ENCODE measurements at places on chromosomes 5 and 9.

DNA sequence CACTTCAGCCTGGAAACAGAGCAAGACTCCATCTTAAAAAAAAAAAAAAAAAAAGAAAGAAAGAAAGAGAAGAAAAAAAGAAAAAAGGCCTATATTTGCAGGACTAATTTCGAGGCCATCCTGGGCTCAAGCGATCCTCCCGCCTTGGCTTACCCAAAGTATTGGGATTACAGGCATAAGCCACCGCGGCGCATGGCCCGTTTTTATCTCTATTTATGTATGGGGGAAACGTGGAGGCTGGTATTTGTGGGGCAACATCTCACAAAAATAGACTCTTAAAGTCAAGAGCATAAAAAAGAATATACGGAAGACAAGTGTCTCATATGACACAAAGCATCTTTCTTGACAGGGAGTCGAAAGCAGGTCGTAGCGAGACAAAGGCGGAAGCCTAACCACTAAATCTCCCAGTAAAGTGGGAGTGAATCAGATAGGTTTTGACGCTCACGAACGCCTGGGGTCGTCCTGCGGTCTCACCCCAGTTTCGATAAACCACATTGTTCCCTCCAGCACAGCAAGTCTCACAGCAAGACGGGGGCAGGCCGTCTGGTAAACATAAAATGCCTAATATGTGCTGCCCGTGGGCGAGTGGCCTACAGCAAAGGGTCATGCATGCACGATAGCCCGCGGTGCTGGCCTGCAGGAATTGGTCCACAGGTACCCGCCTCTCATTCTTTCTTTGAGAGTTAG lies 1.8 kb upstream of the TRIM41 start:
- no peak for DNase-seq

DNA sequence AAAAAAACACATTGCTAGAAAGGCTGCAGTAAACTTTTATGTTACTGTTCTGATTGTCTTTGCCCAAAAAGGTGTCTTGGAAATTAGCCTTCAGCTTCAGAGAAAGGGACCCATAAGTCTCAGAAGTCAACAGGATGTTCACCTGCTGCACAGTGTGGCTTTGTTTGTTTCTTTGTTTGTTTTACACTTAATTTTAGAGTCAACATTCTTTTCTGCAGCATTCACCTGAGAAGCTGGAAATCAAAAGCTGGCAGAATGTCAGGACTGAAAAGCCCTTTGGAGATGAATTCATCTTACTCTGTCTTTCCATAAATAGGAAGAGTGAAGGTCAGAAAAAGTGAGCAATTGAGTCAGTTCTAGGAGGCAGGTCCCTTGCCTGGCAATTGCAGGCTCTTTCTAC lies 170.0 kb downstream of the PAPPA start:
- DNase-seq: no peak

DNA sequence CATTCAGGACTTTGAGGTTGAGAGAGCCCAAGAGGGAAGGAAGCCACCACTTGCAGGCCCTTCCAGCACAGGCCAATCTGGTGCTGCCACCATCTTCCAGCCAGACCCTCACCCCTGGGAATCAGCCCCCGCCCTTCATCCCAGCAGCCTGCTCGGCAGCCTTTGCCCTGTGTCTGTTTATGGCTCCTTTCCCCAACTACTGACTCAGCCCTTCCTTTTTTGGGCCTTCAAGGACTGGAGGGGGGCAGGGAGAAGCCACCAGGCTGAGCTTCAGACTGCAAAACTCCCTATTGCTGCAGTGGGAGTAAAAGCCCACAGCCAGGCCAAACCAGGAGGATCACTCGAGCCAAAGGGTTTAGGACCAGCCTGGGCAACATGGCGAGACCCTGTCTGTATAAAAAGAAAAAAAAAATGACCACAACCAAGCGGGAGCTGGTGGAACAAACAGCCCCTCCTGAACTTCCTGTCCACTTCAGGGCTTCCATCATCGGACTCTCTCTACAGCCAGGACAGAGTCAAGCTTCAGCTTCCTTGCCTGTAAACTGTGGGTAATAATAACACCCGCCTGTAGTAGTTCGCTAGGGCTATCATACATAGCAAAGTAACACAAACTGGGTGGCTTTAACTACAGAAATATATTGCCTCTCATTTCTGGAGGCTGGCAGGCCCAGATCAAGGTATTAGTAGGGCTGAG lies 85.9 kb upstream of the IL17B start:
- DNase-seq: no peak

DNA sequence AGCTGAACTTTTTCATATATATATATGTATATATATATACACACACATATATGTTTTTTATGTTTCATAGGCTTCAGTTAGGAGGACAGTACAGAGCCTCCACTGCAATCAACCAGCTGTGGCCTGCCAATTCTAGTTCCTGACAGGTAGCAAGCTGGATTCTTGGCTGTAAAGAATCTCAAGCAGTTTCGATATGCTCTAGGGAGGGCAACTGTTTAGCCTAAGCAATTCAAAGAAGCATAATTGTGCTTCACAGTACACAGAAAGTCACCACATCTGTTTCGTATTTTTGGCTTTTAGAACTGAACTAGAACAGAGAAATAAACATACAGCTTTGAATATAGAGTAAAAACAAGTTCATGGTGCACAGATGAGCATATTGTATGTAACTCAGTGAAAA lies 152.4 kb upstream of the ARRDC3 start:
- DNase-seq: no peak

DNA sequence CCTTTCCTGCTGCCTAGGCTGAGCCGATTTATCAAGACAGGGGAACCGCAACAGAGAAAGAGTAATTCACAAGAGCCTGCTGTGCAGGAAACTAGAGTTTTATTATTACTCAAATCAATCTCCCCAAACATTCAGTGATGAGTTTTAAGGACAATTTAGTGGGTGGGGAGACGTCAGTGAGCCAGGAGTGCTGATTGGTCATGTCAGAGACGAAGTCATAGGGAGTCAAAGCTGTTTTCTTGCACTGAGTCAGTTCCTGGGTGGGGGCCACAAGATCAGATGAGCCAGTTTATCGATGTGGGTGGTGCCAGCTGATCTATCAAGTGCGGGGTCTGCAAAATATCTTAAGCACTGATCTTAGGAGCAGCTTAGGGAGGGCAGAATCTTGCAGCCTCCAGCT lies 19.0 kb downstream of the SNX24 start:
- DNase-seq: no peak

GRCh38 chr9:127571971-127572370 lies 40.1 kb upstream of the STXBP1 start:
- DNase-seq: no peak

- no peak for DNase-seq
Observed at GRCh38 chr5:32455311-32455710, 10.8 kb upstream of the ZFR start.

DNA sequence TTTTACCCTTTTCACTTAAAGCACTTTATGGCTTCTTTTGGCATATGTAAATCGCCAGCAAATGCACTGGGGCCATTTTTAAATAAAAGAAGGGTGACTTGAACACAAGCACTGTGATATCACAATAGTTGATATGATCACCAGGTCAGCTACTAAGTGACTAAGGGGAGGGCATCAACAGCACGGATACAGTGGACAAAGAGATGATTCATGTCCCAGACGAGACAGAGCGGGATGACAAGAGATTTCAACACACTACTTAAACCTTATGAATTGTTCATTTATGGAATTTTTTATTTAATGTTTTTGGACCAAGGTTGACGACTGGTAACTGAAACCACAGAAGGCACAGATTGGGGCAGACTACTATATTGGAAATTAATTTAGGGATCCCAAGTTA lies 54.1 kb downstream of the RORB start:
- DNase-seq: no peak

DNA sequence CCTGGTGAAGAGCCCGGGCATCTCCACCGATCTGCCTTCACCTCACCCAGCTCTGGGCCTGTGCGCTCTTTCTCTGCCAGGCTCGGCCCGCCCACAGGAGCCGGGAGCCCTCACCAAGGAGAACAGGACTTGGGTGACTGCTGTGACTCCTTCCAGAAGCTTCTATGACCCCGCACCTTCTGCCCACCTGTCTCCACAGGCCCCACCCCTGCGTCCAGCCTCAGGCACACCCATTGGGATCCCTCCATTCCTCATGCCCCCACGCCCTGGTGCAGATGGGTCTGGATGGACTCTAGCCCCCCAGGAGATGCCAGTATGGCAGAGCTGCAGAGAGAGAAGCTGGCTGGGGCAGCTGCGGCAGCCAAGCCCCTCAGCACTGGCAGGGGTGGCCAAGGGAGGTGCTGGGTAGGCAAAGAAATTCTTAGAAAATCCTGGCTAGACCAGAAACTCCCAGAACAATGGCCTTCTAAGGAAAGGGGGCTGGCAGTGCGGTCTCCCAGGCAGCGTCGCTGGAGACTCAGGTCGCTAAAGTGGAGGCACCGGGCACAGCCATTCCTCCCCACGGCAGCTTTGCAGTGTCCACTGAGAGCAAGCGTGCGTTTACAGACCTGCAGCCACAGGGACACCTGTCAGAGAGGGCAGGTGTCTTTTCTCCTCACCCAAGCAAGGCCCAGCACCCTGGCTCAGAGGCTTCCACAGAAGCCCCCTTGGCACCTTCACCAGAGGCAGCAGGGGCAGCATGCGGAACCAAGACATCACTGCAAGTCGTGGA lies 17.3 kb downstream of the LPCAT1 start:
- DNase-seq: no peak

Data from HCT116 (cell line).